ENCODE measurements at places on chromosomes 2 and 18.

- no peak for DNase-seq
These were observed 365.5 kb upstream of the ID2 start for GRCh38 chr2:8316356-8316755.

DNA sequence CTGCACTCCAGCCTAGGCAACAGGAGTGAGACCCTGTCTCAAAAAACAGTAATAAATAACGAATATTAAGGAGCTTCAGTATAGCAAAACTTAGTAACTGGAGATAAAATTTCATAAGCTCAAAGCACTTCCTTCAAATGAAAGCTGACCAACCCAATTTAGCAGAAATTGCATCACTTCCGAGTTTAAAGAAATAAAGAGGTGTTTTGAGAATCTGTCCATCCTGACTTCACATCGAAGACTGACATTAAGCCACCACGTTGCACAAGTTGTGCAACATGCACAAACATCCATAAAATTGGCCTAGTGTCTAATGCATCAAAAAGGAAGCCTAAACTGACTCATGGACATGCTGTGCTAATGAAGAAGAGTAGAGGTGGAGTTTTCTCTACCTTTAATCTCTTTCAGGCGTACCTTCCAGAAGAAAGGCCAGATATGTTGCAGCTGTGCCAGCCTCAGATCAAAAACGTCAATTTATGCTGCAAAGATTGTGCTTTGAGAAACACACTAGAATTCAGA lies 7.7 kb upstream of the DSG3 start:
- no peak for DNase-seq

- DNase-seq: no peak
These were observed 164.7 kb downstream of the CCDC102B start for GRCh38 chr18:68962623-68963022.

GRCh38 chr2:16661936-16662839 lies 3.4 kb downstream of the CYRIA start:
- DNase-seq: no peak

DNA sequence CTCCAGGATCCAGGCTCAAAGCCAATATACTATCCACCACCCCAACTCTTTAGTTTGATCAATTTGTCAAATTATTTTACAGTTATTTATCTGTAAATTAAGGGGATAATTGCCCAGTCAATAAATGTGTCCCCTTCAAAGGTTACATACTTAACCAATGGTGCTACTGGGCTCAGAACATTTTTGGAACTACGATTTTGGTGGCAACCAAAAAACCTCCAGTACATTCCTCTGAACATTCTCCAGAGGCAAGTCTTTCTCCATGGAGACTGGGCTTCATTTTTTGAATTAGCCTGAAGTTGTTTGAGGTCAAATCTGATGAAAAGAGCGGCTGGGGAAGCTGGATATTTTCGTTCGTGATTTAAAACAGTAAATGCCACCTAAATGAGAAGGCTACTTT lies 1.7 kb upstream of the CLUL1 start:
- no peak for DNase-seq

- DNase-seq: no peak
These were observed 667.1 kb downstream of the IRS1 start for GRCh38 chr2:226132323-226133215.

DNA sequence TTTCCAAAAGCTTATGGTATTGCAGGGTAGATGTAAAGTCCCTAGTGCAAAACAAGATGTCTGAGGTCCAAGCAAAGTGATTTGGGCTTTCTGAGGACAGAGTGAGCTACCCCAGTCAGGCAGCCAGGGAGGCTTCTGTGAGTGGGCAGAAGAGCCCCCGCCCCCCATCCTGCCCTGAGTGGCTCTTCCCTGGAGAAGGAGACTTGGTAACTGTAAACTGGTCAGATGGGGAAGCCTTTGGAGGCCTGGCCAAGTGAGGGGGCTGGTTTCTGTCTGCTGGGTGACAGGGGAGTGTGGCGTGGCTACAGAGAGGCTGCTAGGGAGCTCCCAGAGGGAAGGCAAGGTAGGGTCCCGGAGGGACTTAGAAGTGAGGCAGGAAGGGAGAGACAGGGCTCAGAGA lies 181.3 kb upstream of the HAAO start:
- no peak for DNase-seq

Measured in T-helper 2 cell (primary cell).